HuH-7.5 (cell line): ENCODE measurements at places on chromosomes 7 and 10.

- no peak for DNase-seq
Measured at GRCh38 chr10:14670551-14671240, 104.0 kb downstream of the FAM107B start.

GRCh38 chr10:84605802-84606201 is 277.4 kb downstream of the CCSER2 start:
- DNase-seq: no peak

DNA sequence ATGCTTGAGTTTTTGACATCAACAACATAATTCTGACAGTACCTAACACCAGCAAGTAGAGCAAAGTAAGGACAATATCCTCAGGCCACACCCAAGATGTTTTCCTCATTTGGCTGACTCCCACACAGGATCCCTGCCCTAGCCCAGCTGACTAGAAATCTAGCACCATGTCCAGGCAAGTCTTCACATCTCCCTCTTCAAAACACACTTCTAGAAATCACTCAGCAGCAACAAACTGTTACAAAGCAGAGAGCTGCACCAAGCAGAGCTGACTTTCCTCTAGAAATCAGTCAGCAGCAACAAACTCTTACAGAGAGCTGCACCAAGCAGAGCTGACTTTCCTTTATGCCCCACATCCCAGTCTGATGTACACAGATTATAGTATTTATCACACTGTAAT is 7.7 kb downstream of the TMEM168 start:
- DNase-seq: no peak

DNA sequence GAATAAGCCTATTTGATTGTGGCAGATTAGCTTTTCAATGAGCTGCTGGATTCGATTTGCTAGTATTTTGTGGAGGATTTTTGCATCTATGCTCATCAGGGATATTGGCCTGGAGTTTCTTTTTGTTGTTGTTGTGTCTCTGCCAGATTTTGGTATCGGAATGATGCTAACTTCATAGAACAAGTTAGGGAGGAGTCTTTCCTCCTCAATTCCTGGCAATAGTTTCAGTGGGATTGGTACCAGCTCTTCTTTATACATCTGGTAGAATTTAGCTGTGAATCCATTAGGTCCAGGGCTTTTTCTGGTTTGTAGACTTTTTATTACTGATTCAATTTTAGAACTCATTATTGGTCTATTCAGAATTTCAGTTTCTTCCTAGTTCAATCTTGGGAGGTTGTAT is 43.4 kb upstream of the KLF14 start:
- DNase-seq: no peak

GRCh38 chr7:159102681-159103381 is 41.8 kb downstream of the VIPR2 start:
- no peak for DNase-seq

GRCh38 chr7:158428131-158428836 is 159.3 kb downstream of the PTPRN2 start:
- DNase-seq: no peak

DNA sequence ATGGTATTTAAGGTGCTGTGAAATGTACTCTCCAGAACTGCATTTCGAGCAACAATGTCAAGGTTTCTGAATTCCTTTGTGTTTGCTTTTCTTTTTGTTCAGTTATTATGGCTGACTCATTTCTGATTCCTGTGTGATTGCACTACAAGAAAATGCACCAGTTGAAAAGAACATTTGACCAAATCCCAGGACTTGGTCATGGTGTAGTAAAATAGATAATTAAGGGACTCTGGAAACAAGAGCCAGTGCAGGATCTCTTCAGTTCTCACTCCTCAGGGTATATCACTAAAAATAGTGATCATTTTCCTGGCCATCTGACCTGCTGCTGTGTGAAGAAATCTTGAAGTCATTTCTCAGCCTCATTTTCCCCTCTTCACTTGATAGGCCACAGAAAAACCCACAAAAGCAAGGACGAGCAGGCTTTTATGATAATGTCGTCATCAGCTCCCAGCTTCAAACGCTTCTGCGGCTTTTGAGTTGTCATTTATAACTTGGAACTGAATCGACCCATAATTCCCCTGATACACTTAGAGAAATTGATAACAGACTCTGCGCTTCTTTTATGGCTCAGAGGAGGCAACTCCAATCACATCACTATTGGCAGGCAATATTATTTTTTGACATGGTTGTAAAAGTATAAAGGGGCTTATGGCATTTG is 274.7 kb downstream of the HDAC9 start:
- DNase-seq: no peak

GRCh38 chr7:28086198-28086597 is 94.4 kb downstream of the JAZF1 start:
- no peak for DNase-seq

DNA sequence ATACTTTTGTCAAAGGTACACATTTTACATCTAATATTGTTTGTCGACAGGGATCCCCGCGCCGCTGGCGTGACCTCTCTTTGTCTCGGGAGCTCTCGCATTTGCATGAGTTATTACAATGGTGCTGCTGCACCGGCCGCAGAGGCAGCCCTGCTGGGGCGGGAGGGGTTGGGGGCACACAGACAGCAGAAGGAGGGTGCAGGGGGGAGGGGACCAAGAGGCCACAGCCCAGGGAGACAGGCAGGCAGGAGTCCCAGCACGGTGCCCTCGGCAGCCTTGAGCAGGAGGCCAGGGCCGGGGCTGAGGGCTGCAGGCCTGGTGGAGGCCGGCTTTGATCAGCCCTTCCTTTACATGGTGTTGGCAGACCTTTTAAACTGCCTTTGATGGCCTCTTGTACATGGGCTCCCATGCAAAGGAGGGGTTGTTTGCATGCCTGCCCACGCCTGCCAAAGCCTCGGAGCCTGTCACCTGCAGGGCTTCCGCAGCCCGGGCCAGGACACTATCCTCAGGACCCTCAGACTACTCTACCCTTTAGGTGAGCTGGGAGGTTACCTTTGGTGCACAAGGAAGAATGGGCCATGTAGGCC is 95.5 kb downstream of the EBF3 start:
- DNase-seq: no peak

GRCh38 chr10:103939522-103939921 is 21.5 kb upstream of the STN1 start:
- DNase-seq: no peak

DNA sequence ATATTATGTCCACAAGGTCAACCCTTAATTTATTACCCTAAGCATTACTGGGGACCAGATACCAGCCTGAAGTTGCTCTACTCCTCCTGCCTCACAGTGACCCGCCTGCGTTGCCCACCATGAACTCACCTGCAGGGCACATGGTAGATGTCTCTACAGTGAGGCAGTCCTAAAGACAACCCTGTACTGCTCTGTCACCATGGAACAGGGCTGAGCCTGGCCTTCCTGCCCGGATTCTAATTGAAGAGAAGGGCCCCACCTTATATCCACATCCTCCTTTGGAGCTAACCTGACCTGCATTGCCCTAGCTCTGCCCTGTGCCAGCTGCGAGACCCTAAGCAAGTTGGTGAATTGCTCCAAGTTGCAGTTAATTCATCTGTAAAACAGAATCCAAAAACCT is 4.1 kb downstream of the SH3PXD2A start:
- no peak for DNase-seq

DNA sequence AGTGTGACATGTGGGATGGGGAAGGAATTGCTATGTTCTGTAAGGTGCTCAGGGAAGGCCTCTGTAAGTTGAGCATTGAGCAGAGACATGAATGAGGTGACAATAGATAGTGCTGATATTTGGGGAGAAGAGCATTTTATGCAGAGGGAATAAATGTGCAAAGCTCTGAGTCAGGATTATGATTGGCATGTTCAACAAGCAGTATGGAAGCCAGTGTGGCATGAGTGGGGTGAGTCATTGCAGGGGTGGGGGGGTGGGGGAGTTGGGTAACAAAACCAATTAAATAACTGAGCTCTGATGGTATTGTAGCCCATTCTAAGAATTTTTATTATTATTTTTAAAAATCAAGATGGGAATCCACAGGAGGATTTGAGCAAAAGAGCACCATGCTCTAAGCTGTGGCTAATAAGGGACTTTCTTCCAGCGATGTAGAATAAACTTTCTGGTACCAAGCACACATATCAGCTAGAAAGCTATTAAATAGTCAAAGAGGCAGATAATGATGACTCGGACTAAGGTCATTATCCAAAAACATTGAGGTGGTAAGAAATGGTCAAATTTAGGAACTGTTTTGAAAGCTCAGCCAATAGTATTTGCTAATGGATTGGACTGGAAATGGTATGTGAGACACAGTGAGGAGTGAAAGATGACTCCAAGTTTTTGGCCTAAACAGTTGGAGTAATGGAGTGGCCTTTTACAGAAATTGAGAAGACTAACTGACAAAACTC is 96.4 kb downstream of the PRKG1 start:
- DNase-seq: no peak

DNA sequence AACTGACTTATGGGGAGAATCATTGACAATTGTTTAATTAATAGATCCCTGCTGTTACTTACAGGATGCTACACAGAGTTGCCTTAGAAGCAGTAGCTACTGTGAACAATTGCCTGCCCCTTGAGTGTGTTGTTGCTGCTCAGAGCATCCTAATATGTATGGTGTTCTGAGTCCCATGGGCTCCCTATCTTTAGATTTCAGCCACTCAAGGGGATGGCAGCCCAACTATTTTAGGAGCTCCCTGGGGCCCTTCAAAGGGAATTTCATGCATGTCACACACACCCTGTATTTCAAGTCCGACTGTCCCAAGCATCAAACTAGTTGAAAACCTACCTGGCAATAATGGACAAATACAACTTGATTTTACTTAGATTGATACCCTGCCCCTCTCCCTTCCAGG is 111.2 kb downstream of the NOC3L start:
- DNase-seq: no peak

DNA sequence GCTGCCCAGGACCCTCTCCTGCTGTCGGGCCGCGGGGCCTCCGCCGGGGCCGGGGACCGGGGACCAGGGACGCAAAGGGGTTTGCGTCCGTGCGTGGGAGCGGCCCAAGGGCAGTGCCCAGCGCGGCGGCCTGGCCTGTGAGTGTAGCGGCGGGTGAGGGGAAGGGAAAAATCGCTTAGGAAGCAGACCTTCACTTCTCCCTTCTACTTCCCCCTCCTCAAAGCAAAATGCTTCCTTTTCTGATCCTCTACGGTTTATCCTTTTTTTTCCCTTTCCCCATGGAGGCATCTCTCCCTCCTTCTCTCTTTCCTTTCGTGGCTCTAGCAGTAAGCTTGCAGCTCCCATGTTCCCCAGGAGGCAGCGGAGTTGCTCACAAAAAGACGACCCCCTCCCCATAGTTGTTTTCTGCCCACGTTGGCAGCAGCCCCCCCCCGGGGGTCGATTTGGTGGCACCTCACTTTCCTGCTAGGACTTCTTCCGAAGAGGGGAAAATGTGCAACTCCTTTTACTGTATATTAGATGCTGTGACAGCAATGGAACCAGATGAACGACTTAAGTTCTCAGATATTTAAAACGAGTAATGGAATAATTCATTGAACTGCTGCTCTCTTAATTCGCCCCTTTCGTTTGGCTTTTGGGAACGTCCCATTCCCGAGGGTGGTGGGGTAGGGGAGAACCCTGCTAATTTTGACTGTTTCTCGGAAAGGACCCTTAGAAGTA is 724 bp downstream of the CAPZA2 start:
- peak; percentile 19 for DNase-seq

- no peak for DNase-seq
Measured at GRCh38 chr10:132399117-132400035, 2.4 kb downstream of the PWWP2B start.

DNA sequence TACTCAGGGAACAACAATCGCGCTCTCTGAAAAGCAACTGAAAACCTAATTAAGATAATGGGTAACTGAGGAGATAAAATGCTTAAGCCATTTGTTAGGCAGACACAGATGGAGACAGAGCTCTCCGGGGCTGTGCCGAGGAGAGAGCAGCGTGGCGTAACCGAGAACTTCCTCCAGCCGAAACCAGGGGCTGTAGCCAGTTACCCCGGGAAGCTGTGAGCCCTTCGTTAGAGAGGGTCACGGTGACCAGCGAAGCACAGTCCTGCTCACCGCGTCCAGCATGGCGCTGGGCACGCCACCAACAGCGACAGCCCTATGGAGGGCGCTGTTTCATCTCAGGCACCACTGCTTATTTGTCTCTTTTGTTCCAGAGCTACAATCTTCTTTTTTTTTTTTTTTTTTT is 16.1 kb downstream of the PAPOLB start:
- no peak for DNase-seq

DNA sequence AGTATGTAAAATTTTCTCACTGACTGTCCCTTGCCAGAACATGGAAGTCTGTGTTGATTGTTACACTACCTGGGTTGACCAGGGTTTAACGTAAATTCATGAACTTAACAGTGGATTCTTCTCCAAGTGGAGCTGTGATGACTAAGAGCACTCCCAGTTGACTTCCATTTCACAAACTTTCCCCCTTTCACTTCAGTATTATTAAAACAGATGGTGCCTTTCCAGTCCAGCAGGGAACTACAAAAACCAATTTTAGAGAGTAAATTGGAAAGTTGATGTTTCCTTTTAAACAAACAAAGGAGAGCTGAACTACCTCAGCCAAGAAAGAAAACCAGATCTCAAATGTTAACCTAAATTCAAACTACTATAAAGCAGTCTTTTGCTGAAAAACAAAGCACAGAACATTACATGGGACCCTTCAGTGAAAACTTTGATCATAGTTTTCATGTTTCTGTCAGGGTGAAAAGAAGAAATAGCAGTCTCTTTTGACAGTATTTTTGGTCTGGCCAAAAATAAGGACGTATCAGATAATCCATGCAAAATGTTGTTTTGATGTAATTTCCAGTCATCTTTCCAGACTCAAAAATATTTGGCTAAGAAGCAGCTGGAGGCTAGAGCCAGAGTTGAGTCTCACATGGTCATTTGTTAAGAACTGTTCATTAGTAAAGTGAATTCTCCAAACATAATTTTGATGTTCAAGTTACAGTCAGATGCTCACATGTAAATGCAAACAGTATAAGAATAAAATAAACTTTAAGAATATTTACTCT is 479.9 kb upstream of the AKR1E2 start:
- DNase-seq: no peak

DNA sequence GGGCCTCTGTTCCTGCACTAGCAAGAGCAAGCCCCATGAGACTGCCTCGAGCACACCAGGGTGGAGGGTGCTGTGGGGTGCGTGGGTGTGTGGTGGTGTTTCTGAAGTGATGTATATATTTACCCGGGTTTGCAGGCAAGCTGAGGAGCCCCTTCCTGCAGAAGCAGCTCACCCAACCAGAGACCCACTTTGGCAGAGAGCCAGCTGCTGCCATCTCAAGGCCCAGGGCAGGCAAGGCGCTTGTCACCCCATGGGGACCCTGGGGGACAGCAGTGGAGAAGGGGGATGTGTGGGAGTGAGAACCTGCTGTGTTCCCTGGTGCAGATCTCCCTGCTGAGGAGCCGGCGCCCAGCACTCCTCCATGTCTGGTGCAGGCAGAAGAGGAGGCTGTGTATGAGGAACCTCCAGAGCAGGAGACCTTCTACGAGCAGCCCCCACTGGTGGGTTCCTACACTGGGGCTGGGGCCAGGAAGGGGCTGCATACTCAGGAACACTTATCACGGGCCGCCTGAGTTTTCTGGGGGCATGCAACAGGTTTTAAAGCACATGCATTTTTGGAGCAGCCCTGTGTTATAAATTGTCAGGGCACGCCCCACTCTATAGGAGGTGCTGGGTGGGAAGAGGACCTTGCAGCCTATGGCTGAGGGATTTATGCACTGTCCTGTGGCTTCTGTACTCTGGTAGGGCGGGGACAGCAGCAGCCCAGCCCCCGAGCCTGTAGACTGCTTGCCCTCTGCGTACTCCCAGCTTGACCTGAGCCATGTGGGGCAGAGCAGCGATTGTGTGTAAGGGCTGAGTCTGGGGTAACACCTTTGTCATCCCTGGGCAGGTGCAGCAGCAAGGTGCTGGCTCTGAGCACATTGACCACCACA is 5.9 kb downstream of the PGAM2 start:
- DNase-seq: no peak
